ENCODE measurements at places on chromosomes 16 and 17.

DNA sequence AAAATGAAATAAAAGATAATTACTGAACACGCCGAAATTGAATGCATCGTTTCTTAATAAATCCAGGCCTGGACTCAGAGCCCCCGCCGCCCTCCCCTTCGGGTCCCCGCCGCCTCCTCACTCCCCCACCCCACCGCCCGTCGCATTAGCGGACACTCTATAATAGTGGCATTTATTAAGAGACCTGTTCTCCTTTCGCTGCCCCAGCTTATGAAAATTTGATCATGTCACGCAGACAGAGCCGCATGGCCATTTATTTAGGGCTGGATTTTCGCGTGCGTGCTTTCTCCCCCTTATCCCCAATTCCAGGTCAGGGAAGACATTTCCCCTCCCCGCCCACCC, 6.3 kb upstream of the HOXB2 start:
- no peak for DNase-seq

DNA sequence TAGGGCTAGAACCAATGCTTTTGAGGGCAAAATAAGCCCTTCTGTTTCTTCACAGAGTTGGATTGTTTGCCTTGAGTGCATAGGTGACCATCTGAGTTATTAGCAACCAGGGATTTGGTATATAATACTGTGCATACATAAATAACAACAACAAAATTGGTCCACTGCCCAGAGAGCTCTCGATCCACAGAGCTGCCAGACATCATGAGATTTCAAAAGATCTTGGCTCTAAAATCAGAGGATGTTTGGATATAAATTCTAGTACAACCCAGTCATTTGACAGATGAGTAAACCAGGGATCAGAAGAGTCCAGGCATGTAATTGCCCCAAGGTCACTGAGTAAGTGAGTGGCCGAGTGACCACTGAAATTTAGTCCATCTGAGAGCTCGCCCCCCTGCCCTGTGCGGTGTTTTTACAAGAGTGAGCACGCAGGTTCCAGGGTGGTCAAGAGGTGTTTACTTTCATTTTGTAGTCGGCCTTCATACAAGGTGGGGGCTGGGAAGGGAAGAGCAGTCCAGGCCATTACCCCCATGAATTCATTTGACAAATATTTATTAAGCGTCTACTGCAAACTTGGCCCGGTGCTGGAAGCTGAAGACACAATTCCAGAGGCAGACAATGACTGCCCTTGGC, 1.8 kb upstream of the MT2A start:
- no peak for DNase-seq

DNA sequence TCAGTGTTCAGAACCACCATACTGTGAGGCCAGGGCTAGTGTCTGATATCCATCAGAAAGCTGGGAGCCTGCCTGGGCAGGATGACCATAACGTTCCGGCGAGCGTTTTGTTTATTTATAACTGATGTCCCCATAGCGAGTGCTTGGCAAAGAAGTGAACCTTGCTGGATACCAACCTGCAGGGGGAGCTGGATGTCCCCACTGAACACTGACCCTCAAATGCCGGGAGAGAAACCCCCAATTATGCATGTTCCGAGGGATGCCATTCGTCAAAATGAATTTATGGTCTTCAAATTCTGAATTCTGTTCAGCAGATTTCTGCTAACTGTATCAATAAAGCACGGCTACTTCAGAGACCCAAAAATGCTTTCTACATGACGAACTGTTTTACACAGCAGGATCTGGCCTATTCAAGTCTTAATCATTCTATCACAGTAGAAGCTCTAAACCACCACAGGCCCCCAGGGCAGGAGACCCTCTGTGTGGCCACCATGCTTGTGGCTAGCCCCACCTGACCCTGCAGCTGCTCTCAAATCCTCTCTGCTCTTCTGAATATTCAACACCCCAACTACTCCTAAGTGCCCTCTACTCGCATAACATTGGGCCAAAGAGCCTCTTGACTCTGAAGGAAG, 15.2 kb downstream of the MED24 start:
- no peak for DNase-seq

DNA sequence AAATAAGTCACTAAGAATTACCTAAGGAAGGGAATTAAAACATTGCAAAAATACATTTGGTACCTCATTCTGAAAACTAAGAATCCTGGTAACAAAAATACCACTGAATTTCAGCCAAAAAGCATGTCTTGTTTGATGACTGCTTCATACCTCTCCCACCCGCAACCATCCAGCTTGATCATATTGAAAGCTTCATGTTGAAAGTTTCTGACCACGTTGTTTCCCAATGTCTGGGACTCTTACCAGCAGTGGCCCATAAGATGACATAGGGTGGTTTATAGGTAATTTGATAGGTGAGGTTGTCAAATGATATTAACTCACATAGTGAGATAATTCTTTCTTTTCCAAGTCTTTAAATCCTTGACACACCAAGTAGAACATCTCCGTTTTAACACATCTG, 139.3 kb downstream of the CDH11 start:
- DNase-seq, result no peak

- no peak for DNase-seq
Measured at GRCh38 chr16:30143347-30143702, 20.3 kb upstream of the MAPK3 start.

DNA sequence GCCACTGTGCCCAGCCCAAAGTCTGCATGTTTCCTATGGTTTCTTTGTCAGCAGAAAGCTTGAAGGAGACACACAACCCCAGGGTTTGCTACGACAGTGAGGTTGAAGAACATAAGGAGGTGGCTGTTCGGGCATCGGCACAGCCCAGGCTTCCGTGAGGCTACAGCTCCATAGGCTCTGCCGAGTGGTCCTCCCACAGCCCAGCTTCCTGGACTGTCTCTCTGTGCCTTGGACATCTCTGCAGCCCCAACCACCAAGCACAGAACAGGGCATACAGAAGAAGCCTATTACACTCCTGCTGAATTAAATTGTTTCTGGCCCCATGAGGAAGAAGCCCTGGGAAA, 3.2 kb upstream of the HAP1 start:
- no peak for DNase-seq

DNA sequence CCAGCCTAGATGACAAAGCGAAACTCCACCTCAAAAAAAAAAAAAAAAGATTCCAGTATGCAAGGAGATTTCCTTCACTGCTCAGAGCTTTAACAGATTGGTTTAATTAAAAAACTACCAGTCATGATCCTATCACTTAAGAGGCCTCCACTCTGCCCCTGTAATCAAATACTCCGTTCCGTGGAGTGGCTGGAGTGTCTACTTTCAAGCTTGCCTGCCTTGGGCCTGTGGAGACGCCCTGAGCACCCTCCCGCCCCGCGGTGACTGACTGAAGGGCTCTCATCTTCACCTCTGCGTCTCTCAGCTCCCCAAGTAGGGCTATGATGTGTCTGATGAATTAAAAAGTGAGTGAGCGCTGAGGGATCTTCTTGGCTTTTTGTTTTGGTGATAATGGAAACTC, 25.3 kb upstream of the TRPV3 start:
- DNase-seq, result no peak

GRCh38 chr17:17018612-17019429, 23.4 kb upstream of the MPRIP start:
- no peak for DNase-seq

- DNase-seq, result no peak
Measured at GRCh38 chr16:263182-263774, 12.5 kb downstream of the RGS11 start.

DNA sequence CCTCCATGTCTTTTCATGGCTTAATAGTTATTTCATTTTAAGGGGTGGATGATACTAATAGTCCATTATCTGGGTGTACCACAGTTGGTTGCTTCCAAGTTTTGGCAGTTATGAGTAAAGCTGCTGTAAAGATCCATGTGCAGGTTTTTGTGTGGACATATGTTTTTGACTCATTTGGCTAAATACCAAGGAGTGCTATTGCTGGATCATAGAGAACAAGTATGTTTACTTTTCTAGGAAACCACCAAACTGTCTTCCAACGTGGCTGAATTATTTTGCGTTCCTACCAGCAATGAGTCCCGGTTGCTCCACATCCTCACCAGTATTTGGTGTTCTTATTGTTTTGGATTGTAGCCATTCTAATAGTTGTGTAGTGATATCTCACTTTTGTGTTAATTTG, 181.9 kb downstream of the SPECC1 start:
- DNase-seq, result no peak

GRCh38 chr16:30755955-30756780, 5.7 kb downstream of the CFAP119 start:
- DNase-seq, result no peak

GRCh38 chr16:79811541-79811940, 211.0 kb upstream of the MAF start:
- DNase-seq, result no peak

DNA sequence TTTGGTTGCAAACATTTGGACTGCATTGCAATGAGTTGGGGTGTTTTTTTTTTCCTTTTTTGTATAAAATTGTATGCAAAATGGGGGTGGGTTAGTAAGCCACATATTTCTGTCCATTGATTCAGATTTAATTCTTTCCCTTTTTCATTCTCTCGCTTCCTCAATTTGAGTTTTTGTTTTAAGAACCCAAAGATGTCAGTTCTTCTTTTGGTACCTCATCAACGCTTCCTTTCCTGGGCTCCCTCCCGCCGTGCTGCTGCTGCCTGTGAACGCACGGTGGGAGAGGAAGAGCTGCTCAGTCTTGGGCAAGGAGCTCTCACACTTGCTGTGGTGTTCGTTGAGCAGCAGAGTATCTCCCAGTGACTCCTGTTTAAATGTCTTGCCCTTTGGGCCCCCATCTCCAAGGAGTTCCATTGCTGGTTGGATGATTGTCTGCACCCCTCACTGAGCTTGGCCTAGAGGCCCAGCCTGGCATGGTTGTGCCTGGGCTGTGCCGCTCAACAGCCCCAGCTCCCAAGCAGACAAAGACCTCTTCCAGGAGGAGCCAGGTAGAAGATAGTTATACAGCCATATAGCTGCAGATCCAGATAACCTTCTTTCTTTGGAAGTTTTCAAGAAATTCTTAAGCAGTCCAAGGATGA, 13.6 kb downstream of the UBFD1 start:
- DNase-seq, result no peak

DNA sequence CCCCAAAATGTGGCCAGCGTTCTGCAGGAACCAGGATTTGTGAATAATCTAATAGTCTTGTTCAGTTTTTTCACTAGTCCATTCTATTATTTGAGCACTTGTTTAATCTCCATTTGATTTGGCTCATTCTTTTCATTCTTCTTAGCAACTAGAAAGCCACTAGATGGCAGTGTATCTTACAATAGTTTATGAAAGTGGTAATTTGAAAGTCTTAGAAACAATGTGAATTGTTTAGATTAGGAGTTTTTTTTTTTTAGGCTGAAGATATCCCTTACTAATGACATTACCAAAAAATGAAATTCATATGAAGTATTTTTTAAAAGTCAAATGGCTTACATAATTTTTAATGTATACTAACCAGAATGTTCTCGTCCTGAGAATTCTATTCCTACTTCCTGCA, 6.7 kb downstream of the ERI2 start:
- DNase-seq, result no peak

DNA sequence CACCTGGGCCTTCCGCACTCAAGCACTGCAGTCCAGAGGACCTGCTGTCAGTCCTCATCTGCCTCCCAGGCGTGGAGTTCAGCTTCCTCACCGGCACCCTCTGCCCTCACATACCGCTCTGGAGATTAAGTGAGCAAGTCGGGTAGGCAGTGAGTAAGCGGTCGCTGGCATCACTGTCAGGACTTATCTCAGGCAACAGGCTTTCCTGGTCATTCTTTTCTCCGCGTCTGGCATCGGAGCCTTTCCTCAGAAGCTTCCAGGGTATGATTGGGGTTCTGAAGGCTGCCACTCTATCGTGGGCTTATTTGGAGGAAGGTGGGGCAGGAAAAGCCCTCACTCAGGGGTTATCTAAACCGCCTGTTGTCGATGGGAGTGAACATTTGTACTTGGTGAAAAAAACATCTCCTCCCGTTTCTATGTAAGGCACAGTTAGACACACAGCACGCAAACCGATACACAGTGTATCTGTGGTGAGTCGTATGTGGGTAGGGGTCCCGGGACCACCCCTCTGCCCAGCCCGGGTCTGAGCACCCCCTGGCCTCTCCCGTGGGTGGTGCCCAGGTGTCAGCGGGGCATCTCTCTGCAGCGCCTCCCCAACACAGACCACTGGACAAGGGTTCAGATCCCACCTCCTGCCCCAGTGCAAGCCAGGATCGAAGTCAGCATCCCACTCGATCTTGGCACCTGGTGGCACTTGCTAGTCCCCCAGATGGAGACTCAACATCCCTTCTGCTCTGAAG, 92.5 kb upstream of the PLCG2 start:
- DNase-seq, result no peak

DNA sequence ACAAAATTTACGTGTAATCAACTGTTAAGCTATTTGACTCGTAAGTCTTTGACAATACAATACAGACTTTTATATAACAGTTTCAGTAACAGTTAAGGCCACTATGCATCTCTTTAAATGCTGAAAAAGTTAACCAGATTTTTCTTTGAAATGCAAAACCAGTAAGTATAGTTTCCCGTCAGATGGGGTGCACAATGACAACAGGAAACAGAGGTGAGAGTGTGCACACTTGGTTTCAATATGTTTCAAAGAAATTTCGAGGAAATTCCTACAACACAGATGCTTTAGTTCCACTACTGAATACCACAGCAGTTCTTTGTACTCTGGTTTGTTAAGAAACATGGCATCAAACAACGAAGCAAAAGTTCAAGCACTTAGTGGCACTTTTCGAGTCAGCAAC, 48.4 kb downstream of the RNF157 start:
- DNase-seq, result no peak

GRCh38 chr16:23092072-23092800, 57.0 kb downstream of the USP31 start:
- DNase-seq, result no peak

- no peak for DNase-seq
Measured at GRCh38 chr17:1737531-1738291, 5.0 kb upstream of the SERPINF2 start.

- DNase-seq, result no peak
Measured at GRCh38 chr17:61786088-61786487, 77.2 kb downstream of the BRIP1 start.

DNA sequence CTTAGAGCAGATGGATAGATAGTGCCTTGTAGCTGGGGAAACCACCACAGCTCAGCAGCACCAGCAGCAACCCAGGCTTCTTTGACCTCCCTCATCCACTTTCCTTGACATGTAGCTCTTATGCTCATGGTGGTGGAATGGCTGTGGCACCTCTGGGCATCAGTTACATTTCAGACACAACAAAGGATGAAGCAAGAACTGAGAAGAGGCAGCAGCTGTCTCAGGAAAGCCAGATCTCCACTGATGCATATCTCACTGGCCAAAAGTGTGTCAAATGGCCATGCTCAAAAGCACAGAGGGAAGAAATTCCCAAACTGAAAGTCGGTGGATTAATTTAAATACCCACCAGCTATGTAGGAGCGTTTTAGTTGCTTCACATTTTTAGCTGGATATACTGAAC, 671.4 kb upstream of the SALL1 start:
- DNase-seq, result no peak

DNA sequence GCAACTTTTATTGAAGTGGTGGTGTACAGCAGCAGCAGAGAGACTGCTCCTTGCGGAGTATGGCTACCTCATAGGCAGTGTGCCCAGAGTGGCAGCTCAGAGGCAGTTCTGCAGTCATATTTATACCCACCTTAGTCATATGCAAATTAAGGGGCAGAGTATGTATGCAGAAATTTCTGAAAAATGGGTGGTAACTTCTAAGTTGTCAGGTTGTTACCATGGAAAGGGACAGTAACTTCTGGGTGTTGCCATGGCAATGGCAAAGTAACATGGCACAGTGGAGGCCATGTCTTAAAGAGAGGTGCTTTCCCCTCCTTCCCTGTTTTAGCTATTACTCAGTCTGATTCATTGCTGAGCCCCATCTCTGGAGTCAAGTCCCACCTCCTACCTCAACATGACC, 53.4 kb downstream of the MEOX1 start:
- no peak for DNase-seq

GRCh38 chr17:9401434-9401833, 174.2 kb downstream of the STX8 start:
- DNase-seq, result no peak

- no peak for DNase-seq
Measured at GRCh38 chr17:65855245-65855644, 293.8 kb upstream of the AXIN2 start.

All from caudate nucleus (tissue), 63 donors.